Prostate gland (tissue), 2 donors: ENCODE measurements at places on chromosomes 16 and 17. TPM values are rescaled to one million over a fixed set of nuclear protein-coding genes. Genes with fewer than 3 reads are reported as not detected.

GRCh38 chr17:48123111-48123510, 15.5 kb downstream of the SNX11 start:
- DNase-seq = no peak

DNA sequence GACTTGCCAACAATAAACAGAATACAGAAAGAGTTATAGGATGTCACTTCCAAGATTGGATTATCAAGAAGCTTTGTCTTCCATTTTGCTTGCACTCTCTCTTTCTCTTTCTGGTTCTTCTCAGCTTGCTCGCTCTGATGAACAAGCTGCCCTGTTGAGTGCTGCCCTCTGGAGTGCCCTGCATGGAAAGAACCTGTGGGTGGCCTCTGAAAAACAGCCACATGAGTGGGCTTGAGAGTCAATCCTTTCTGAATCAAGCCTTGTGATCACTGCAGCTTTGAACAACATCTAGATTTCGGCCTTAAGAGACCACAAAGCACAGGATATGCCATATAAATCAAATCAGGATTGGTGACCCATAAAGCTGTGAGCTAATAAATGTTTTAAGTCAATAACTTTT, 185.1 kb downstream of the KIF2B start:
- no peak for DNase-seq

DNA sequence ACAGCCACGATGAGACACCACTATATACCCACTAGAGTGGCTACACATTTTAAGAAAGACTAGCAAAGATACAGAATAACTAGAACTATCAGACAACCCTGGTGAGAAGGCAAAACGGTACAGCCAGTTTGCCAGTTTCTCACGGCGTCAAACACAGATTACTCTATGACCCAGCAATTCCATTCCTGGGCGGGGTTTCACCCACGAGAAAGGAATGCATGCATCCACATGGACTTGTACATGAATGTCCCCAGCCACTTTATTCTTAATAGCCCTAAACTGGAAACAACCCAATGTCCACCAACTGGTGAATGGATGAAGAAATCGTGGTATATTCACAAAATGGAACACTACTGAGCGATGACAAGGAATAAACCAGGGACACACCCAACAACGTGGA, 74.5 kb downstream of the MYH10 start:
- DNase-seq = no peak

DNA sequence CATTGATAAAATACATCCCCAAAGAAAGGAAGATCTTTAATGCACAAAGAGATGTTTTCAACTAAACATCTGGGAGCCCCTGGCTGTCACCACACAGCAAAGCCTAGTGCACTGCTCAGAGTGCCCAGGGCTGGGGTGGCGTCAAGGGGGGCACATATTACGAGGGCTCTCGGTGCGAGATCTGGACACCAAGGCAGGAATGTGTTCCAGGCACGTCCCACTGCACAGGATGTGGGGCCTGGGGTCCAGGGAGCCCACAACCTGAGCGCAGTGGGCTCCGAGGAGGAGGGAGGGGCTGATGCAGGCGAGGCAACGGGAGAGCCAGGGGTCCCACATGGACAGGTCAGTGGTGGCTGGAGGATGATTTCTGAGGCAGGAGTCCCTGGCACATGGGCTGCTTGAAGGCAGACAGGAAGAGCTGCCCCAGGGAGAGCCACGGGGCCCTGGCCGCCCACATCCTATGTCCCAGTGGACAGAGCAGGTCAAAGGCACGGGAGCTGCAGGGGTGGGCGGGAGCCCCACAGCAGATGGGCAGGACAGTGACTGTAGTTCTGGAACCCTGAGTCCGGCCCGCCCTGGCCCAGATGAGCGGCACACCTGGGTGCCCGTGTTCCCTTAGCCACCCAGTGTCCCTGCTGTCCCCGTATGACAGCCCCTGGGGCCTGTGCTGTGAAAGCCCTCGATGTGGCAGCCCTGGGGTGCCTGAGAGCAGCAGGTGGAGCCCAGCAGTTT, 56.4 kb downstream of the ZNF778 start:
- no peak for DNase-seq

- no peak for DNase-seq
Measured at GRCh38 chr17:58556833-58557250, 42.4 kb upstream of the MTMR4 start.

- DNase-seq = no peak
Measured at GRCh38 chr17:81395600-81396277, 482 bp downstream of the BAHCC1 start.

GRCh38 chr17:48445248-48445620, 15.2 kb upstream of the SKAP1 start:
- no peak for DNase-seq

Gene C16orf89
- total RNA-seq = 29.4 TPM

DNA sequence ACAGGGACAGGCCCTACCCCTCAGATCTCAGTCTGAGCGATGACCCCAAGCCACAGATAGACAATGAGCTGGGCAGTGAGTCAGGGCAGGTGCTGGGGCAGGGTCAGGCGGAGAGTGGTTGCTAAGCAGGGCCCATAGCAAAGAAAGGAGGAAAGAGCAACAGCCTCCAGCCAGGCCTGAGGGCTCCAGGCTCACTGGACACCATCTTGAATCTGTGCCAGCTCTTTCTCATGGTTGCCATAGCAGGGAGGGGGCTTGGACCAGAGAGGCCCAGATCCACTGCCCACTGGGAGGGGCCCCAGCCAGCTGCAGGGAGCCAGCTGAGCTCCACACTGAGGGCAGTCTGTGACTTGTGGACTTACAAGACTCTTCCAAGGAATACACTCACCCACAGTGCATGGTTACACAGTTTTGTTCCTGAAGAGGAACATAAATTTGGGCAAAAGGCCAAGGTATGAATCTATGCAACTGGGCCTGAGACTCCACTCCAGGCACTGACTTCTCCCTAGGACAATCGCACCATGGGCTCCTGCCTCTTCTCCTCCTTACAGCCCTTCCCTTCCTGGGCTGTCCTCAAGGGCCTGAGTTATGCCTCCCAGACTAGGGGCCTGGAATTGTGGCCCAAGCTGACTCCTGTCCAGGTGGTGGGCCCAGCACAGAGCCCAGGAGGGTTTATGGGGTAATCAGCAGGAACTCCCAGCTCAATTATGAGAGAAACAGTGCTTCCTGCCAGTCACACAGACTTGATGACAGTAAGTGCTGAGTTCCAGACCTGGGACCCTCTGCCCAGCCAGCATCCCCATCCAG, 59.9 kb downstream of the BEAN1 start:
- DNase-seq = no peak

Gene USP10
- 95.7 TPM for total RNA-seq

DNA sequence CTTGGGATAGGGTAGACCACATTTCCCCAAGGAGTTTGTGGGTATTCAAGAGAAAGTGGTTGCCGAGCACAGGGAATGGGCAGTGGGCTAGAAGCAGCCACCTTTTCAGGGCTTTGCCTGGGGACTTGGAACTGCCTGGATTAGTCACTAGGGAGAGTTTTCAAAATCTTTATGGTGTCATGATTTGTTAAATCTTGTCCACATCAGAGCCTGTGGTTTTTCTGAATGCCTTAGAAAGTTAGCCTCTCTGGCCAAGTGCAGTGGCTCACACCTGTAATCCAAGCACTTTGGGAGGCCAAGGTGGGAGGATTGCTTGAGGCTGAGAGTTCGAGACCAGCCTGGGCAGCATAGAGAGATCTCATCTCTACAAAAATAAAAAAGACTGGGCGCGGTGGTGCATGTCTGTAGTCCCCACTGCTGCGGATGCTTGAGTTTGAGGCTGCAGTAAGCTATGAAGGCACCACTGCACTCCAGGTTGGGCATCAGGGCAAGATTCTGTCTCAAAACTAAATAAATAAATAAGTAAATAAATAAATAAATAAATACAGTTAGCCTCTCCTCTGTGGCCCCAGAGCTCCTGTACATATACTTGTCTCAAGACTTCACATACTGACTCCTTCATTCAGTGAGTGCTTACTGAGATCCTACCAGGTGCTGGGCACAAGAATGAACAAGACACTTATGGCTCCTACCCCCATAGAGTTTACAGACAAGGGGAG, 76.3 kb upstream of the HNF1B start:
- no peak for DNase-seq

- DNase-seq = no peak
Measured at GRCh38 chr16:65875381-65876055, 491.0 kb upstream of the CDH5 start.

GRCh38 chr17:69103557-69104233, 38.0 kb downstream of the ABCA6 start:
- no peak for DNase-seq

GRCh38 chr17:72642720-72643119, 449.8 kb downstream of the SLC39A11 start:
- no peak for DNase-seq

Gene TRIM16
- total RNA-seq = 19.7 TPM

Gene ATP2A1
- total RNA-seq = 3.1 TPM

Gene MT1H
- 10.5 TPM for total RNA-seq

GRCh38 chr16:15427648-15428239, 6.6 kb upstream of the BMERB1 start:
- peak; percentile 46 for DNase-seq

DNA sequence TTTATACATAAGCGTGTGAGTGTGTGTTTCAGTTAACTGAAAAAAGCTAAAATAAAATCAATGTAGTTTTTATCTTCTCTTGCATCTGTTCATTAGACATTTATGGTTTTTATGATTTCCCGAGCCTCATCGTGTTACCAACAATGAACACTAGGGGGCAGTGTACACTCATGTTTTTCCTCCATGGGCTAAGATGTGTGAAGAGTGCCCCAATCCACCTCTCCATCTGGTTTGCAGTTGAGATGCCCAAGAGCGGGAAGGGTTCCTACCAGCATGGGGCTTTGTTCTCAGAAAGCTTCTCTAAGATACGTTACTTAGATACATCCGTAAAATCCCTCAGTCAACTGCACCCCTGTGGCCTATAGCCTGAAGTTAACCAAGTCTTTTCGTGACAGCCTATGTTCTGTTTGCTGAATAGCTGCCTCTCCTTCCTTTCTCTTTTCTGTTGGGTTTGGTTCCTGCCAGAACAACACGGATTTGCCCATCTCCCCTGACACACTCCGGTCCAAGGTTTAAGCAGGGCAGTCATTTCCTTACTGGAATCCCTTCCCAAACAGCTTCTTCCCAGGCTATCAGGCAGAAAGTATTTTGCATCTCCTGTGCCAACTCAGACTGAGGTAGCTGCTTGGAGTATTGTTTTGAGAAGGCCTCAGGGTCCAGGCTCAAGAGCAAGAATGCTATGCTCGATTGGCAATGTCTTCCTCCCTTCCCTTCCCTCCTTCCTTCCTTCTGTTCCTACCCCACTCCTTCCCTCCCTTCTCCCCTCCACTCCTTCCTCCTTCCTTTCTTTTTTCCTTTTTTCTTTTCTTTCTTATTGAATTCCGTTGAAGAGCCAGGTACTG, 12.9 kb upstream of the ELAC2 start:
- DNase-seq = no peak

GRCh38 chr17:46125831-46126230, 67.4 kb downstream of the KANSL1 start:
- no peak for DNase-seq

DNA sequence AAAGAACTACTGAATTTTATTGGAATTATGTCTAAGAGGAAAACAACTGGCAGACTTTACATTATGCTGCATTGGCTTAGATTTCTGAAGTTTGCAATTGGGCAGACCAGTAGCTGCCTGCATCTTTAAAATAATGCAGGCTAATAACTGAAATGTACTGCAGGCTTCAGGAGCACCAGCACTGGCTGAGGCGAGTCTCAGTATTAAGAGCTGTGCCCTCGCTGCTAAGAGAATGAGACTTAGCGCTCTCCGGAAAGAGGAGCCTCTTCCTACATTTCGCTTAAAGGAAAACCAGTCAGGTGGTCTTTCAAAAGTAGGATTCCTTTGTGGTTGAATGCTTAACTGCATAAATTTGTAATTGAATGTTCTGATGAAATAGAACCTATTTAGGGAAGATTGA, 885 bp downstream of the CNTNAP4 start:
- no peak for DNase-seq

DNA sequence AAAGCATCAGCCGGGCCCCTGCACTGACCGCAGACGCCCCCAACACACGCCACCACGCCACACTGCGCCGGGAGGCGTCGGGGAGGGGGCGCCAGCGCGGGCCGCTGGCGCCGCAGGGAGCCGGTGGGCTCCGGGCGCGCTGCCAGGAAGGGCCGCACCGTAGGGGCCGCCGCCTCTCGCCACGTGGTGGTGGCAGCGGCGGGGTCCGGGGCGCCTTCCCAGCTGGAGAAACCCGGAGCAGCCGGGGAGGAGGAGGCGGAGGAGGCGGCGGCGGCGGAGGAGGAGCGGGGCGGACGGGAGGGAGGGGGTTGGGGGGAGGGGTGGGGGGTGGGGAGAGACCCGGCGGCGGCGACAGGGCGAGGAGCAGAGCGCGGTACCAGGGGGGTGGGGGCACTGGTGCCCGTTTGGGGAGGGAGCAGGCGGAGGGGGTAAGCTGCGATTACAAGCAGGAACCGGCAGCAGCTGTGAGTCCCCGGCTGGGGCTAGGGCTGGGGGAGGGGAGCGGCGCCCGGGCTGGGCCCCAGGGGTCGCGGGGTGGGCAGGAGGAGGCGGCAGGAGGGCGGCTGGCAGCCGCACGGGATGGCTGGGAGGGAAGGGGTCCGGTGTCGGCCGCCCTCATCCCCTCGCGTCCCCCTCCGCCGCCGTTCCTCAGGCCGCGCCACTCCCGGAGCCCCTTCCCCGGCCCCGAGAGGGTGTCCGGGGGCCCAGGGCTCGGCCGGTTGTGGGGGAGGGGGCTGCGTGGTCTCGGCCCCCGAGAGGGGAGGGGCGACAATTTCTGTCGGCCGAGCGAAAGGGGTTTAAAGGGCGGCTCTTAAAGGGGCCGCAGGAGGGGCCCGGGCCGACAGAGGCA, at the start of gene TBKBP1:
Gene TBKBP1, plus strand, starts transcription at position 431 of the 850 bp plus-strand sequence. CDS start 1,952 bp downstream, outside the sequence.
- peak; percentile 19 for DNase-seq

GRCh38 chr17:75289832-75290337, 652 bp upstream of the SLC25A19 start:
- peak; percentile 32 for DNase-seq

GRCh38 chr17:32345951-32346600, 3.9 kb upstream of the ZNF207 start:
- no peak for DNase-seq

Gene PRSS53
- total RNA-seq = 2.5 TPM

Gene TXNDC17
- 220 TPM for total RNA-seq

DNA sequence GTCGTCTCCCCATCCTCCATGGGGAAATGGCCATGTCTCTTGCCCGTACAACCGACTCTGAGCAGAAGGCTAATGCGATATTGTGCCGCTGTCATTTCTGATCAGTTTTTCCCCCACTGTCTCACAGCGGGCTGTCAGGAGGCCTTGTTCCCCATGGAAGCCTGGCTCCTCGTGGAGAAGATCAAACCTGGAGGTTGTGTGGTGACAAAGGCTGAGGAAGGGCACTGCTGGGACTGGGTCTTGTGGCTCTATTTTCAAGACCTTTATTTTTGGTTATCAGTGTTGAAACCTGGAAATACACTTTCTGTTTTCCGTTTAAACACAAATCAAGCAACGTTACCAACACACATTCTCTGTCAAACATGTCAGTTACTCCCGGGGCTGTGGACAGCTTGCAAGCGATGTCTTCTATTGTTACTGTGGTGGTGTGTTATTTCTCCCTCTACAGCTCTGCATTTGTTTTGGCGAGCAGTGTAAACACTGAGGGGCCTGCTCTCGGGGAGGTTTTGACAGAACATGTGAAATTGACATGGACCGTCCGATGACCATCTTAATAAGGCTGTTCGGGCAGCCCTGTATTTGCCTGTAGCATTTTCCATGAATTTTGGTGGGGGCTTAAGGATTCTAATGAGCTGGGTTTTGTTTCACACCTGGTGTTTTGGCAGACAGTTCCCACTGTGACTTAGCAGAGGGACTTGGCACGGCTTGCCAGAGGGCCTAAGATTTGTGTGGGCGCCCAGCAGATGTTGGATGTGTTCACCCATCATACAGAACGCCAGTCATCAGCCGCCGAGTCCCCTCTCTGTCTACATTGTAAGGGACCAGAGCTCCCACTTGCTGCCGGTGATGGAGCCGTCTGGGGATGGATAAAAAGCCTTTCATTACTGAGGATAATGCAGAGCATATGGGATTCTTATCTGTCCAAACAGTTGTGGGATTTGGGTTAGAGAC, 12.5 kb downstream of the RBFOX1 start:
- no peak for DNase-seq
